Fibroblast of the aortic adventitia (primary cell): ENCODE measurements at places on chromosomes 7 and 10. TPM values are rescaled to one million over a fixed set of nuclear protein-coding genes. Genes with fewer than 3 reads are reported as not detected.

- DNase-seq, result no peak
These were observed 24.0 kb upstream of the VWA2 start for GRCh38 chr10:114215033-114215432.

DNA sequence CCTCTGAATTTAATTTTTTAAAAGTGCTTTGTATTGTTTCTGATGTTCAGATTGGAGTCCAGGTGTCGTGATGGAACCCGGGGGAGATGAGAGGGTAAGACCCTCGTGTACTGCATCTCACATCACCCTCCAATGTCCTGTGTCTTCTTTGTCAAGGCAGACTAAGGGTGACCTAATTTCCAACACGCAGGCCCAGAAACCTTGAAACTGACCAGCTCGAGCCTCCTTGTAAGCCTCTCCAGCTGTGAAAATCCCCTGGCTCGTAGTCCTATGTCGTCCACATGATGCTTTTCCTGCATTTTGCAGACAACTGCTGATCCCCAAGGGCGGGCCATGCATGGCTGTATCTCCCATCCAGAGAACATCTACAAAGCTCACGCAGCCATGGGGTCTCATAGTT is 220.2 kb downstream of the ARHGAP12 start:
- peak; percentile 40 for DNase-seq

GRCh38 chr7:54904986-54905385 is 113.8 kb upstream of the EGFR start:
- DNase-seq, result no peak

DNA sequence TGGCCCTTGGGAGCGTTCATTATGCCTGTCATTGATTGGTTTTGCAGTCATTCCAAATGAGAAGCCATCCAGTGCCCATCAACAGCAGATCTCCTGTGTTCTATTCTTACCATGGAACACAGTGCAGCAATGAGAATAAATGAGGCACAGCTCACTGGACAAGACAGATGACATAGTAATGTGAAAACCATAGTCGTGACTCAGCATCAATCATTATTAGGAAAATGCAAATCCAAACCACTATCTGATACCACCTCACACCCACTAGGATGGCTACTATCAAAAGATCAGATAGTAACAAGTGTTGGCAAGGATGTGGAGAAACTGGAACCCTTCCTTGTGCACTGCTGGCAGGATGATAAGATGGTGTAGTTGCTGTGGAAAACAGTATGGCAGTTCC is 144.7 kb downstream of the ARHGAP22 start:
- no peak for DNase-seq

DNA sequence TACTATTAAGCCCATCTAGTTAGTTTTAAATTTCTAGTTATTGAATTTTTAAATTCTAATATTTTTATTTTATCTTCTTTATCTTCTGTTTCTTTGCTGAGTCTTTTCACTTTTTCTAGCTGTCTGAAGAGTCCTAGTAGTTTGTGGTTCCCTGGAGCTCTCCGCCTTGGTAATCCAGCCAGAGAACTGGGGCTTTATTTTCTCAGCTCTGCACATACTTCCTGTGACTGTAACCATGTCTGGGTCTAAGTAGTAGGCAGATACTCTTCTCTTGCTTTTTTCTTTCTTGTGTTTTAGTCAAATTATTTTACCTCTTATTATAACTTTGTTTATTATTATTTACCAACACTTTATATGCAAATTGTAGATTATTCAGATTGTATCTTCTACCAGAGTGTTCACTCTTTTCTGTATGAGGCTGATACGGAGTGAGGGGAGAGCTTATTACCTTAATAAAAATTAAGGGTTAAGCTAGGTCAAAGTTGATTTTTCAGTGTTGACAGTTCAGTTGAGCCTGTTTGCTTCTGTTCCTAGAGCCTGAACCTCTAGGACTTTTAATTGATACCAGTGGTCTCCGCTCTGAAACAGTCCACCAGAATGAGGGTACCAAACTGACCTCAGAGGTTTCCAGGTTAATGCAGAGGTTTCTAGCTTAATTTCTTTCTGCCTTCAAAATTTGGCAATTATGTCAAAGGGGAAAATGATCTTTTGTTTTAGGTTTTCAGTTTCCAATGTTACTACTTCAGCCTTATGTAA is 155.4 kb downstream of the ADK start:
- DNase-seq, result no peak

HTRA1 gene
- total RNA-seq, result 55.5 and 156 TPM in 2 replicates

HOXA1 gene
- total RNA-seq, result 0.72 TPM in 1 of 2 replicates, not detected in the other

EPHB6 gene
- total RNA-seq, result 11.0 and 15.2 TPM in 2 replicates

AS3MT gene
- total RNA-seq, result 2.9 and 7.0 TPM in 2 replicates
